Left ventricle myocardium inferior (tissue), 1 donor: ENCODE measurements at places on chromosomes 2 and 18. TPM values are rescaled to one million over a fixed set of nuclear protein-coding genes. Genes with fewer than 3 reads are reported as not detected.

The CIB4 gene
- total RNA-seq = not detected

The INO80D gene
- total RNA-seq = 12.8 TPM

The MARS2 gene
- total RNA-seq = 7.2 TPM

DNA sequence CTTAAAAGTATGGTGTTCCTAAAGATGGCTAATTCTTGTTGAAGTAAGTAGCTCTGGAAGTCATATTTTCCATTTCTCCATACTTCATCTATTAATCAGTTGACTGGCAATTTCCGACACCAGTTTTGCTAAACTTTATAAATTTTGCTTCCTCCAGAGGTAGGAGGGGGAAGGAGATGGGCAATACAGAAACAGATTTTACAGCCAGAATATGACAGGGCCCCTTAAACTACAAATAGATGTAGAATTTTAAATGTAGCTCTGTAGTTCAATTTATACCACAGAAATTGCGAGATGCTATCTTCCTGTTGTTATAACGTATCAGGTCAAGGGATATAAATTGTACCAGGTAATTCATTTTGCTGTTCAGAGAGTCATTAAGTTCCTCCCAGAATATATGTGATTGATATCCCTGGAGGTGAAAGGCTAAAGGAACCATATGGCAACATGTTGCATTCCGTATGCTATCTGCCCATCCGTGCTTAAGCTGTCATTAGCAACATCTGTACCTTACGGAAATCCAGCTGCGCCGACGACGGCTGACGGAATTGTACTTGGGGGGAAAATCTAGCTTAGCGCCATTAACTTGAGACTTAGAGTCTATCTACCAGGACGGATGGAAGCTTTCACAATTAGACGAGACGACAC lies 8.4 kb upstream of the NR4A2 start:
- no peak for DNase-seq

- no peak for DNase-seq
Observed at GRCh38 chr2:101368376-101368775, 18.9 kb downstream of the CREG2 start.

- DNase-seq = no peak
Observed at GRCh38 chr2:84619794-84620371, 103.6 kb downstream of the DNAH6 start.

DNA sequence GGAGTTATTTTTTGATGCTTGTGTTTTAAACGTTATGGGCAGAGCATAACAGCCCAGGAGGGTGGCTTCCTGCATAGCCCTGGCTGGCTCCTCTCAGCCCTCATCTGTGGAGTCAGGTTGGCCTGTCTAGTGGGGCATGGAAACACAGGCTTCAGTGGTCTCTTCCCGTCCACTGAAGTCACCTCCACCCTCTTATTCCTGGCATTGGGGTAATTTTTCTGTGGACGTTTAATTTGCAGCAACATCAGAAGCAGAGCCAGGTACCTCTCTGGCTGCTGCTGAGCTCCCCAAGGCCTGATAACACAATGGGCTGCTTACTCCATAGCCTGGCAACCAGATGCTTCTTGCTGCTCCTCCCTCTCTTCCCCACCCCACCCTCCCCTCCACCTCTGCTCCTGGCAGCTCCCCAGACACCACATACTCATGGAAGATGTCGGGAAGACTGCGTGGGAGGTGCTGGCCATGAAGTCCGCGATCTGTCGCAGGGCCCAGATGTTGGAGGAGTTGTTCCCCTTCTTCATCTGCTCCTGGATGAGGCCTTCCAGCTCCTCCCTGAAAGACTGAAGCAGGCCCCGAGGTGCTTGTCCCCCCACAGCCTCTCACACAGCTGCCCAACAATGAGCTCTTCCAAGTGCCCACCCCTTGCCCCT lies 64.0 kb downstream of the ADD2 start:
- no peak for DNase-seq

- peak; percentile 72 for DNase-seq
Observed at GRCh38 chr18:32438173-32438572, 32.5 kb downstream of the GAREM1 start.

DNA sequence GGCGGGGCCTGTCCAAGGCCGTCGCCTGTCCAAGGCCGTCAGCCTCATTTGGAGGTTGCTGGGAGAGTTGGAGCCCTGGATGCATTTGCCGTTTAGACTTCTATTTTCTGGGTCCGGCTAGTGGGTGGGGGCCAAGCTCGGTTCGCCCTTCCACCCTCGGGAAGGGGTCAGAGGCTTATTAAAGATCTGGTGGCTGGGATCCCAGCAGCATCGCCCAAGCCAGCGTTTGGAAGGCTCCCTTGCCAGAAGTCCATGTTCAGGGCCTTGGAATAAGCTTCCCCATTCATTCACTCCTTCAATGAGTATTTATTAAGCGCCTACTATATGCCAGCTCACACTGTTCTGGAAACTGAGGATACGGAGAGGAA lies 516 bp upstream of the DOCK10 start:
- DNase-seq = no peak

DNA sequence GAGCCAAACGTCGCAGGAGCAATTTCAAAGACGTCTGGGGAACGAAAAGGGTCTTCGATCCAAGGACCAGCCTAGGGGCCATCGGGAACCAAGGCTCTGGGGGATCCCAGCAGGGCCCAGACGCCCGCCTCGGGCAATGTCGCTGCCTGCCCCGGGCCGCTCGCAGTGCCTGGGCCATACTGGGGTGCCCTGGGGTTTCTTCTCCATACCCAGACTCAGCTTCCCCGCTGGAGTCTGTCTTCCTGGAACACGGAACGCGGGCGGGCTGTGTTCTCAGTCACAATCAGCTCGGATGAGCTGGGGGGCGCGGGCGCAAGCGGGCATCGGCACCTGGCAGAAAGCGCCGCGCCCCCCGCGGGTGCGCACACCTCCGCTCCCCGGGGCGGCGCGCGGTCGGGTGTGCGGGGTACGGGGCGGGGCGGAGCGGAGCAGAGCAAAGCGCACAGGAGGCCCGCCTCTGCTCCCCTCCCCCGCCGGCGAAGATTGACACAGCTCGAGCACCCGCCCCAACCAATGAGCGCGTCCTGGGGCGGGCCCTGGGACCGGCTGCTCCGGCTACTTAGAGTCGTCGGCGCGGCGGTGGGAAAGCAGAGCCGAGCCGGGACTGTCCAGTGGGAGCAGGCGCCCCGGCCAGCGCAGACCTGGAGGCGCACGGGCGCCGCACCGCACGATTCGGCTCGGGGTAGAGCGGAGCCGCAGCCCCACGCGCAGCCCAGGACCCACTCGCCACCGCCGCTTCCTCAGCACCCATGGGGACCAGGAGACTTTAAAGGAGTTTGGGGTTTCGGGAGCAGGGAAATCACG lies at the start of gene LRATD1:
TSS of gene LRATD1 (plus strand) at position 585 of the 804 bp plus-strand sequence. CDS start 1,263 bp downstream, outside the sequence.
- DNase-seq = peak; percentile 80

GRCh38 chr2:165357758-165358157 lies 111.7 kb upstream of the CSRNP3 start:
- no peak for DNase-seq

DNA sequence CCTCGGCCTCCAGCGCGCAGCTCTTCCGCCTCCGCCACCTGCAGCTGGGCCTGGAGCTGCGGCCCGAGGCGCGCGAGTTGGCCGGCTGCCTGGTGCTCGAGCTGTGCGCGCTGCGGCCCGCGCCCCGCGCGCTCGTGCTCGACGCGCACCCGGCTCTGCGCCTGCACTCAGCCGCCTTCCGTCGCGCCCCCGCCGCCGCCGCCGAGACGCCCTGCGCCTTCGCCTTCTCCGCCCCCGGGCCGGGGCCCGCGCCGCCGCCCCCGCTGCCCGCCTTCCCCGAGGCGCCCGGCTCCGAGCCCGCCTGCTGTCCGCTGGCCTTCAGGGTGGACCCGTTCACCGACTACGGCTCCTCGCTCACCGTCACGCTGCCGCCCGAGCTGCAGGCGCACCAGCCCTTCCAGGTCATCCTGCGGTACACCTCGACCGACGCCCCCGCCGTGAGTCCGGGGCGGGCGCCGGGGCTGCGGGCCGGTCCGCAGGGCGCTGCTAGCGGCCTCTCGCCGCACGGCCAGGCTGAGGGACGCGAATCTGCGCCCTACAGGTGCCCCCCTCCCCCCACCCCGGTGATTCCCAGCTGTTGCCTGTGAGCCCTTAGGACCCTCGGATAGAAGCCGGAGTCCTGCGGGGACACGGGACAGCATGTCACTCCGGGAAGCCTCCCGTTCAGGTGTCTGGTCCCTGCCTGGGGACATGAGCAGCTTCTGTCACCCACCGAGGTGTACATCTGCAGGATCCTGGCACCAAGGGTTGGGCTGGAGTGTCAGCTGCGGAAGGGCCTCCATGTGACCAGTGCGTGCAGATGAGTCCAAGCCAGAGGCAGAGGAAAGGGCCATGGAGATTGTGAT lies 616 bp downstream of the RNPEPL1 start:
- peak; percentile 78 for DNase-seq

DNA sequence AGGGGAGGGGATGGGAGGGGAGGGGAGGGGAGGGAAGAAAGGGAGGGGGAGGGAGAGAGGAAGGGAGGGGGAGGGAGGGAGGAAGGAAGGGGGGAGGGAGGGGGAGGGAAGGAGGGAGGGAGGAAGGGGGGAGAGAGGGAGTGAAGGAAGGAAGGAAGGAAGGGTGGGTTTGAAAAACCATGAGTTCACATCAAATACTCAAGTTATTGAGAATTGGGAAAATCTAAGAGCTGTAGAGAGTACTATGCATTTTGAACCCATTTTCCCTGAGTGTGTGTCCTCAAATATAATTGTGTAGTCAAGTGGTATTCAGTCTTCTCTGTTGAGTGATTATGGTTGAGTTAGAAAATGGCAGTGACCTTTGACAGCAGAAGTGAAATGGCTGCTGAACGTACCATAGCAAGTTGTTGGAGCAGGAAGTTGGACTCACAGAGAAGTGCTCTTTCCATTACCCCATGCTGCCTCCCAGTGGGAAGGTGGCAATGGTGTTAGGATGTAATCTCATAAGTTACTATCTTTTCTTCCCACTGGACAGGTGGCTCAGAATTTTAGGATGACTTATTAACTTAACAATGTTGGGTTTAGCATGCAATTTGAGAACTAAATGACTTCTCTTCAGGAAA lies 214.6 kb downstream of the SETBP1 start:
- peak; percentile 28 for DNase-seq
